Ureter (tissue), 1 donor: ENCODE measurements at places on chromosomes 7 and 10. TPM values are rescaled to one million over a fixed set of nuclear protein-coding genes. Genes with fewer than 3 reads are reported as not detected.

DNA sequence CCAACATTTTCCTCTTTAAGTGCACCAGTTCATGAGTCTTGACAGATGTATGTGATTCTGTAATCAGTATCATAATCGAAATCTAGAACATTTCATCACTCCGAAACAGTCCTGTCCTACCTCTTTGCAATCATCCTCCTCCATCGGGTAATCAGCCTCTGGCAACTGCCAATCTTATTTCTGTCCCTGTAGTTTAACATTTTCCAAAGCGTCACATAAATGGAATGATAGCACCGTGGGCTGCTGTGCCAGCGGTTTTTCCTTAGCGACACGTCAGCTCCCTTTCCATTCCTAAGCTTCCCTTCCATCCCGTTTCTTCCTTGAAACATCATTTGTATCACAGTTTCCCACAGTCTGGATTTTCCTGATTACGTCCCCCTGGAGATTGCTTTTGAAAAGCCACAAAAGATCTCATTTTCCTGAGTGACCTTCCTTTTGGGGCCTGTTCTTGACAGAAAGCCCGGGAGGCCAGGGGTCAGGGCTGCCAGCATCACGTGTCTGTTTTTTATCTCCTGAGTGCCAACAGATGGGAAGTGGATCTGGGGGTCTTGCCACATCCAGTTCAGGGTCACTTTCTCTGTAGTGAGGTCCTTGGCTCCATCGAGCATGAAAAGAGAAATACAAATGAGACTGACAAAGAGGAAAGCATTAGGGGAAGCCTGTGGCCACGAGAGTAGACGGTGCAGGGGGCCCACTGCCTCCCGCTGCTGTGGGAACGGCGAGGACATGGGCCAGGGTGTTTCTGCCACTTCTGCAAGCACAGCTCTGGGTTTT is 31.6 kb downstream of the TMEM120A start:
- no peak for DNase-seq

DNA sequence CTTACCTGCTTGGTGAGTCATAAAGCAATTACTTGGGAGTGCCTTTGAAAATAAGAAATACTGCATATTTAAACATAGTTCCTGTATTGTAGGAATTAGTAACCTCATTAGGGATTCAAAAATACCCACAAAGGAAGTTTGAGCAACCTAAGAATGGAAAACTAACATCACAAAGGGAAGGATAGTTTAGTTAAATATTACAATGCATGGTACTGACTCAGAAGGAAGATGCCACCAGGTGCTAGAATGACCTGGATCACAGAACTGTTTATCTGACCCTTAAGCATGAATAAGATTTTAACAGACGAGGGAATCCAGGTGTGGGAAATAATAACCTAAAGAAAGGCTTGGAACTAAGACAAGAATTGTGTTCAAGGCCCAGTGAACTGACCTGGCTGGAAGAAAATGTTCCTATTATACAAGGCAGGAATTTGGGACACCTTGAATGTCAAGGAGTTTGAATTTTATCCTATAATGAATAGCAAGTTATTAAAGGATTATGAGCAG is 106.4 kb downstream of the GSAP start:
- no peak for DNase-seq

GRCh38 chr10:663831-664251 is 25.6 kb downstream of the DIP2C start:
- no peak for DNase-seq

DNA sequence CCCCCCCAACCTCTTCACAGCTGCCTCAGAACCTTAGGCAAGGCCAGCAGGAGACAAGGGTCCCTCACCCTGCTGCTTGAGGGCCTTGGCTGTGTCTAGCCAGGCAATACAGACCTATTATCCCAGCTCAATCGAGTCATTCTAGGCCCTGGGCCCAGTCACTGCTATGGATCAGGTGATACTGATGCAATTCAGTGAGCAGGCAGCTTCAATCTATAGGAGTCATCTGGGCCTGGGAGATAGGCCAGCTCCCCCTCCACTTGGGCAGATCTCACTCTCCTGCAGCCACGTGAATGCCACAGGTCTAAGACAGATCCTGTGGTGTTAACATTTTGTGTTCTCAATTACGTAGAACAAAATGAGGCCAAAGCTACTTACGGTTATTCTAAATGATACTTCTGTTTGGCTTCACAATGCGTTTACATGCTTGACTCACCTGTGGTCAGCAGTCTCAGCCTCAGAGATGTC is 68.0 kb upstream of the LRRC4 start:
- no peak for DNase-seq

GRCh38 chr10:24900888-24901685 is 51.3 kb downstream of the PRTFDC1 start:
- no peak for DNase-seq

DNA sequence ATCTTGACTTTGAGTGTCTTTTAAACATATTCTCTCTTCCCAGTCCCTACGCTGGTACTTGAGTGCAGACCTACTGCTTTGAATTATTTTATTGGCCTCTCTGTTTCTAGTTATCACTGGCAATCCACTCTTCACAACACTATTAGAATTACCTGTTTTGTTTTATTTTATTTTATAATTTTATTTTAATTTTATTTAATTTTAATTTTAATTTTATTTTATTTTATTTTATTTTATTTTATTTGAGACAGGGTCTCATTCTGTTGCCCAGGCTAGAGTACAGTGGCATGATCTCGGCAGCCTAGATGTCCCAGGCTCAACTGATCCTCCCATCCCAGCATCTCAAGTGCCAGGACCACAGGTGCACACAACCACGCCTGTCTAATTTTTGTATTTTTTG is 6.8 kb downstream of the STK17A start:
- no peak for DNase-seq

DNA sequence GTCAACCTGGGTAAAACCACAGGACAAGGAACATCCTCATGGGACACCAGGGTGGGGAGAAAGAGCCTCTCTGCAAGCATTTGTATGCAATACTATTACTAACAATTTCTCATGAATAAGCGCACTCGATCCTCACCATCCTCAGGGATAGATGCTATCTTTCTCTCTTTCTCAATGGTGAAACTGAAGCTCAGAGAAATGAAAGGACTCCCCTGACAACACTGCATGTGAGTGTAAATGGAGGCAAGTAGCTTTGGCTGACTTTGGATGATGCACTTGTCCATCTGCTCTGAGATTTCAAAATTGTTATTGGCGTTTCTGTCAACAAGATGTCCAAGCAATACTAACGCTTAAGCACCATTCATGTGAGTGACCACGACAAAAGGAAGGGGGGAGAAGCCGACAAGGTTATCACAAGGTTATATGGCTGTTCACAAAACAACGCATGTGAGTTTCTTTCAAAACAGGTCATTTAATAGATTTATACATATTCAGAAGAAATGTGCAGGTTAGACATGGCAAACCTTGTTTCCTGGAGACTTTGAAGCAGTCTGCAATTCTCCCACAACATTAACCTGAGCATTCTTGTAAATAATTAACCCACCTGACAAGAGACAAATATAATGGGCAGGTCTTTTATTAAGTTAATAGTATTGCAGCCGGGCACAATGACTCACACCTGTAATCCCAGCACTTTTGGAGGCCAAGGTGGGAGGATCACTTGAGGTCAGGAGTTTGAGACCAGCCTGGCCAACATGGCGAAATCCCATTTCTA is 54.0 kb downstream of the IFIT5 start:
- no peak for DNase-seq

GRCh38 chr7:146626912-146627311 is 510.3 kb downstream of the CNTNAP2 start:
- DNase-seq = no peak

GRCh38 chr10:7045891-7046599 is 364.8 kb downstream of the SFMBT2 start:
- no peak for DNase-seq

- no peak for DNase-seq
Observed at GRCh38 chr10:26627324-26627723, 70.2 kb upstream of the PDSS1 start.

- DNase-seq = no peak
Observed at GRCh38 chr10:92222603-92223262, 68.1 kb downstream of the CPEB3 start.

DNA sequence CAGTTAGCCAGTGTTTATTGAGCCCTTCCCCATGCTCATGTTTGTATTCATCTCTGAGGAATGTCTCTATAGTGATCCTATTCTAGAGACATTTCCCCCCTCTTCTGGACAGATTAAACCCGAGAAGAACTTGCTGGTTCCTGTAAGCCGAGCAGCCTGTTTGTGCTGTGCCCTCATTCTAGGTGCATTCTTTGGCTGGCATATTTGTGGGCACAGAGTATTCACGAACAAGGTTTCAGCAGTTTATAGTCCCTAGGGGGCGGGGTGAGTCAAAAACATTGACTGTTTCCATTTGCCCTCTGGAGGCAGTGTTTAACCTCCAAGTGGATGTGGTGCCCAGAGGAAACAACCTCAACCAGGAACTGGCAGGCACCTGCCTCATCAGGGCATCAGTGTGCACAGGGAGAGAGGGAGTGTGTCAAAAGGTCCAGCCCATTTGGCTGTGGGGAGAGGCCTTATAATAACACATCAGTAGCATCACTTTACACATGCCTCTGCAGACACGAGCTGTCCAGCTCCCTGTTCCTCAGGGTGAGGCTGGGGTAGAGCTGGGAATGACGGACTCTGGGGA is 273.3 kb upstream of the LRGUK start:
- DNase-seq = peak; percentile 48

DNA sequence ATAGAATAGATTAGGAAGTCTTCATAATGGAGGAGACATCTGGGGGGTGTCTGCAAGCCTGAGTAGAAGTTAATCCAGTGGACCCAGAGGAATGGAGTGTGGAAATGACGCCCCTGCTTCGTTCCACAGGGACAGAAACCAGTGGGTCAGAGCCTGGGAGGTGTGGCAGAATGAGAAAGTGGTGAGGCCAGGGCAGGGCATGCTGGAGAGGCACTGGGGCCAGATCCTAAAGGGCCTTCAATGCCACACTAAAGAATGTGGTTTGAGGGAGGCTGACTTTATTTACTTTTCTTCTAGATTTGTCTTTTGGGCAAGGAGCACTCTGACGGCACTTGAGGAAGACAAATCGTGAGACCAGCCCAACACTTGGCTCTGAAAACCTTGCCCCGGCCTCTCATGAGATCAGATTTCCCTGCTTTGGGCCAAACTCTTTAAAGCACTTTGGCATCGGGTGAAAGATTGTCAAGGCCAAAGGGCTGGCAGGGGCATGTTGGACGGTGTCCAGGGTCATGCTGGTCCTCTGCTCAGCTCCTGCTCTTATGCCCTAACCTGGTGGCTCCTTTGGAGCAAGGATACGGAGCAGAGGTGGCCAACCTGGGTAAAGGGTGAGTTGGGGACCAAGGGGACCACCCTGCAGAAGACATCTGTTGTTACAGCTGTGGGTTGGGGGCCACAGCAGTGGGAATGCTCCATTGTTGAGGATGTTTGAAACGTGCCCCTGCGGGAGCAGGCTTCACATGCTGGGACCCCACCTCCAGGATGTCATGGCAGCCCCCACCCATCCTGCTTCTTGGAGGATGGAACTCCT is 157.0 kb upstream of the ZMIZ1 start:
- DNase-seq = no peak

GRCh38 chr10:51204066-51204465 is 129.8 kb downstream of the PRKG1 start:
- DNase-seq = no peak

DNA sequence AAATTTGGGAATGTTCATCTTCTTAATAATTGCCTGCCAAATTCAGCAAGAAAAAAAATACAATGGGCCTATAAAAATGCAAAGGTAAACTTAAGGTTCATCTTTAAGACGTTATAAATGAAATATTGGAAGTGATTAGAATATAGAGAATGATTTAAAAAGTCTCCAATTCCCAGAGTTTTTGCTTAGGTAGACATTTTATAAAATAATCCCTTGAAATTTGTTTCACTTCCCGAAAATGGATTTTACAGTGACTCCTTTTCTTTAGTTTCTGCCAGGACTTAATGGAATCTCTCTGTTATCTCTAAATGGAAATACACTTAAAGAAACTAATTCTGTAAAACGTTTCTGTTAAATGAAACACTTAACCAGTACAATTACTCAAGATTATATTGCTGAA is 544.2 kb upstream of the TEX47 start:
- DNase-seq = no peak

DNA sequence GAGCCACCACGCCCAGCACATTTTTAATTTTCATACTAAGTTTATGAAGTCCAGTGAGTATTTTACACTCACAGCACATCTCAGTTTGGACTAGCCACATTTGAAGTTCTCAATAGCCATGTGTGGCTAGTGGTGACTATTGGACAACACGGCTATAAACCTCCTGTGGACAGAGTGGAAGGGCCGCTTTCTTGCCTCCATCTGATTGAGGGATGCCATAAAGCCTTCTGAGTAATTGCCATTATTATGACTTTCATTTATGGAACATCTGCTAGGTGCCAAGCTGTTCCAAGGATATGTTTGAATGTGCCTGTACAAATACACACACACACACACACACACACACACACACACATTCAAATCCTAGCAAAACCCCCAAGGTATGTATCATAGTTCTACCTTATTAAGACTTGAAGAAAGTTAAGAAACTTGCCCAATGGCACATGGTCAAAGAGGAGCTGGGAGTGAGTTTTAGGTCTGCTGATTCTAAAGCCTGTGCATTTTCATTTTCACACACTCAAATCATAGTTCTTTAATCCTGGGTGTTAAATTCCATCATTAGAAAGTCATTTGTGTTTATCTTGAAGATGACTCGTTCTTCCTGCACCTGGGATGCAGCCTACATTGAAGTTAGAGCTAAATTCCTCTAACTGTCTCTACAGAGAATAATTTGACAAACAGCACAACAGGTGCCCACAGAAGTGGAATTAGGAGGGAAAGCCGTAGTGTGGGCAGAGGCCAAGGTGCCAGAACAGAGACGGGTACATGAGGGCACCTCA is 143.3 kb downstream of the PKD1L1 start:
- DNase-seq = no peak

DNA sequence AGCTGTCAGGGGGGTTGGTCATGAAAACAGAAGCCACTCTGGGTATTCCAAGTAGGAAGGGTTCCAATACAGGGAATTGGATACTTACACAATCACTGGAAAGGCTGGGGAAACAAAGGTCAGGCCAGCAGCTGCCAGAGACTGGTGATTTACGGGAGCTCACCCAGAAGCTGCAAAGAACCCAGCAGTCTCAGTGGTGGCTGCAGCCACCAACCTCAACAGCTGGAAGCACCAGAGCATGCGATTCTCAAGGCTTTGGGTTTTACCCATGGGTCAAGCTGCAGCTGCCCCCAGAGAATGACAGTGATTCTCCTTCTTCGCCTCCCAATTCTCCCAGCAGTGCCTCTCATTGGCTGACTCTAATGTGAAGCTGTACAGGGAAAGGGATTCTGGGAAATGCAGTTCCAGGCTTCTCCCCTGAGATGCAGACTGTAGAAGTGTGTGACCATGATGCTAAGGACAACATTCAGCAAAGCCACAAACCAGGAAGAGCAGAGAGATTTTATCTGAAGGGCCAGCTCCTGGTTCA is 107.2 kb upstream of the TCF7L2 start:
- no peak for DNase-seq

MYH16 gene
- not detected for total RNA-seq

ERVW-1 gene
- total RNA-seq = not detected

ABCB8 gene
- 32.4 TPM for total RNA-seq

CAMK2B gene
- total RNA-seq = not detected

ABCF2 gene
- total RNA-seq = 33.9 TPM

ZC3HAV1L gene
- total RNA-seq = 16.2 TPM

C10orf67 gene
- total RNA-seq = not detected
